Activated CD8-positive, alpha-beta memory T cell treated with anti-CD3 and anti-CD28 coated beads for 1 hour (primary cell): ENCODE measurements at places on chromosomes 1 and 21.

DNA sequence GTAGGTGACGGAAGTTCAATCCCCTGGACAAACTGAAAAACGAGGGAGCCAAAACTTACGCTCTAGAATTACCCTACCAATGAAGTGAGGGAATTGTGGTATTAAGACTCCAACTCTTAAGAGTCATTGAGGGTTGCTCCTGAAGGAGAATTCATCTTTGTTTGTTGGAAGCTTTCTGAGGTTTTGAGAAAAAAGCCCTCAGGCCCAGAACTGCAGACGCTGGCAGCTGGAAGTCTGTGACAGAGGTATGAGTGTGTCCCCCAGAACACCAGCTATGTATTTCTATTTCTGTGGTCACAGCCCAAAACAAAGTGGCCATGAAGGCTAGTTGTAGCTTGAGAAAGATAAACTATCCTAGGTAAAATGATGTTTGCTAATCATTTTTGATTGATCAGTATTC, 438.8 kb upstream of the B3GALT2 start:
- DNase-seq = no peak

DNA sequence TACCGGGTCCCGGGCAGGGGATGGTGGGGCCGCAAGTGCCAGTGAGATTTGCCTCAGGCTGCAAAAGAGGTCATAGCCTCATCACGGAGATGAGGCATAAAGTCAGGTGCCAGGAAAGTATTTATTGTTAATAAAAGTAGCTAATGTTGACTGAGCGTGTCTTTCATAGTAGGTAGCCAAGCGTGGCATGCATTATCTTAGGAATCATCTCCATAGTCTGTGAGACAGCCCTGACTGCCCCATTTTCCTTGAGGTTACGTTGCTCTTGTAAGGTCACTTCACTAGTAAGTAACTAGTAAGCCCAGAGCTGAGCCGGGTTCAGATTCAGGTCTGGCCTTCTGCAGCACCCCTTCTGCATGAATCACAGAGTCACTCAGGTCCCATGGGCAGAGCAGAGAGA, 174.2 kb downstream of the CAMTA1 start:
- DNase-seq = no peak

DNA sequence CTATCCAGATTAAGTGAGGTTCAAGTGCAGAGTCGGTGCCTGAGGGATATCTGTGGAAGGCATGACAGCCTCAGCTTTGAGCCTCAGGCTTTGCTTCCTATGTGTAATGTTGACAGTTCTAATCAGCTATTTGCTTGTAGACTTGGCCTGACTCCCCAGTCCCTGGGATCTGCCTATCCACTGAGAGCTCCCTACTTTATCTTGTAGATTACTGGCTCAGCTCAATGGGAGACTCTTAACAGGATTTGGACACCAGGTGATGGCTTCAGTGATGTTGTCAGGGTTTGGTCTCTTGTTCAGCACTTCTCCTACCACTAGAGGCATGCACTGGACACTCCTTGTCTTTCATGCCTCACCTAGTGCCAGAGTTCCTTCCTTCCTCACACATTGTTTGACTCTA, 126.6 kb upstream of the BEND5 start:
- no peak for DNase-seq

GRCh38 chr1:44221769-44222168, 8.5 kb downstream of the DMAP1 start:
- no peak for DNase-seq

DNA sequence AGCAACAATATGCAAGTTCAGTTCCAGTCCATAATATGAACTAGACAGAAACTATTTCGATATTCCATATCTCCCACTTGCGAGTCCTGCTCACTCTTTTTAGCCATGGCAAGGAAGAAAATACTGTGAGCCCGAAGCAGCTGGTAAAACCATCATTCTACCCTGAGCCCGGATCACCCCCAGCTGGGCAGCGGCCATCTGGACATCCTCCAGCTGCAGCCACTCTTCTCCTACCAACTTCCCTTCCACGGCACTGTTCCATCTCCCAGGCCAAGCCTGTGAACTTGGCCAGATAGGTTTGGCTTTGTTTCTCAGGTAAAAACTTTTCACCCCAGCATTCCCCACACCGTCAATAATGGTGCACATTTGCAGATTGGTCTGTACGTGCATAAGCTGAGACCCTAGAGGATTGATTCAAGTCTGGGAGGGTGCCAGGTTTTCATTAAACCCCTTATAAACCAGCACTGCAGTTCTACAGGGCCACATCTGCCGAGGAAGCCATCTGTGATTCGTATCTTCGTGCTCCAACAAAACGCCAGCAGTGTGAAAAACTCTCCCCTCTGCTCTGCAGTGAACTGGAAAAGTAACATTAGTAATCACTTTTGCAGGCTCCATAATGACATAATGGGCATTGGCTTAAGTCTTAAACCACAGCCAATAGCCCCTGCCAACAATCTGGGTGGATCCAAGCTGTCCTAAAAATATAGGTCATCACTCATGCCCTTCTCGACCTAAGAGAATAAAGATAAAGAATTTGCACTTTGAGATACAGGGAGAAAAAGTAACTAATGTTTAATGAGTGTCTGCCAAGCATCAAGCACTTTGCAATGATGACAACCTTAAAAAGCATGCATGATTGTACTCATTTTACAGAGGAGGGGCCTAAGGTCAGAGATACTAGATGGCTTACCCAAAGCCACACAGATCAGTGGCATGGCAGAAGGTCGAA, 205.1 kb downstream of the PLPP3 start:
- DNase-seq = no peak

- DNase-seq = no peak
These were observed 204.7 kb upstream of the RGS18 start for GRCh38 chr1:191953526-191953925.

- DNase-seq = no peak
These were observed 987 bp upstream of the CDCP2 start for GRCh38 chr1:54153535-54154439.

GRCh38 chr1:100100202-100100601, 32.5 kb downstream of the SASS6 start:
- no peak for DNase-seq

- DNase-seq = no peak
These were observed 854.4 kb downstream of the LTN1 start for GRCh38 chr21:28138272-28138671.

DNA sequence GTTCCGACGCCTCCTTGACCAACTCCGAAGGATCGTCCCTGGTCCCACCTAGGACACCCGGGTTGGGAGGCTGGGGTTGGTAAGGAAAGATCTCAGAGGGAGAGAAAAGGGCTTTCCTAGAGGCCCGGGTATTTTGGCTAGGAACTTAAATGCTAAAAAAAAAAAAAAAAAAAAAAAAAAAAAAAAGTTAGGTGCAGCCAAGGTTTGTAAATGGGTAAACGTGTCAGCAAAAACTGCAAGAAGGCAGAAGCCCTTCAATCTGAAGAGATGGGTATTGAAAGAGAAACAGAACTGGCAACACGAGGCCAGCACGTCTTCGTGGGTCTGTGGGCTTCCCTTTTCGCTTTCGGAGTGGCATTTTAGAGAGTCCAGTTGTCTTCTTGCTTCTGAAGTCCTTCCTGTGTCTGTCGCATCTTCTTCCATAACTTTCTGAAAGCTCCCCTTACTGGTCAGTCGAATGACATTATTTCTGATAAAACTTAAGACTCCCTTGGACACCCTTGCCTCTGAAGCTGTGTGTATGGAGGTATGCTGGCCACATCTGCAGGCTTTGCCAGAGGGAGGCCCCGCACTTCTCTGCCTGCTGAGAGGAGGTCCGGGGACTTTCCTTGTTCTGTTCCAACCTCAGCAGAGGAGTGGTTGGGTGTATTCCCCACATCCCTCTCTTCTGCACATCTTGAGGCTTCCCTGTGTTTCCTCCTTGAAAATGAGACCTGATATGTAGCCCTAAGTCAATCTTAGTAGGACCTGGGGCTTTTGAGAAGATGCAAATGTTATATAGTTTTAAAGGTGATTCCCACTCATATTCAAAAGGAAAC, 745 bp downstream of the RCSD1 start:
- no peak for DNase-seq

DNA sequence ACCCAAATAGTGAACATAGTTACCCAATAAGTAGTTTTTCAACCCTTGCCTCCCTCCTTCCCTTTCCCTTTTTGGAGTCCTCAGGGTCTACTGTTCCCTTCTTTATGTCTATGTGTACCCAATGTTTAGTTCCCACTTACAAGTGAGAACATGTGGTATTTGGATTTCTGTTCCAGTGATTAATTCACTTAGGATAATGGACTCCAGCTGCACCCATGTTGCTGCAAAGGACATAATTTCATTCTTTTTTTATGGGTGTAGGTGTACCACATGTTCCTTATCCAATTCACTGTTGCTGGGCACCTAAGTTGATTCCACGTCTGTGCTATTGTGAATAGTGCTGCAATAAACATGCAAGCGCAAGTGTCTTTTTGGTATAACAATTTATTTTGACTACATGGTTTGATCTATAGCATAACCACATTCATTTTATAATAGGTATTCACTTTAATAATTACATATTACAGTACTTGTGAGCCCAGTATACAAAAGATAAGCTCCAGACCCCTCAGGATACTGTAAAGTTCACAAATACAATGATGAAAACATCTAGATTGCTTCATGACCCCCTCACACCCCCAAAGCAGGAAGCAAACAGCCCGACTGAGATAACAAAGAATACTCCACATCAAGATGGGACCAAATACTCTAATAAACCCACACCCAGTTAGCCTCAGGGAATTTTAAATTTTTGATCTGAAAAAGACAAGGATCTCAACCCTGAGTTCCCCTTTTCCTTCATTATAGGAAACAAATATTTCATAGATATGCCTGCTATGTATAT, 45.3 kb downstream of the PUM1 start:
- DNase-seq = no peak

- DNase-seq = no peak
These were observed 8.0 kb upstream of the BARHL2 start for GRCh38 chr1:90724926-90725656.

DNA sequence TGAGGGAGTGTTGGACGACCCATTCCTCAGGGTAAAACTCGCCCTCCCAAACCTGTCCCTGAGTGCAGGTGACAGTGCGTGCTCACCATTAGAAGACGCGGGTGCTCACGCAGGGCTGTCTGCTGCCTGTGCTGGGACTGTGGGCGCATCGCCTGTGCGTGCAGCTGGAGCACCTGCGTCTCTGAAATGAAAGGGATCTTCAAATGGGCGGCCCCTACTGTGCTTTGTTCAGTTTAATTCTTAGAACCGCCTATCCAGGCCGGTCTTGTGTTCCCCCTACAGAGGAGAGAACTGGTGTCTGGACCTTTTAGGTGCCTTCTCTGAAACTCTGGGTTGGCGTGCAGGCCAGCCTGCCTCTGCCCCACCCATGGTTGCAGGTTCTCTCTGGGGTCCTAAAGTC, 125.8 kb downstream of the PCBP3 start:
- DNase-seq = no peak

DNA sequence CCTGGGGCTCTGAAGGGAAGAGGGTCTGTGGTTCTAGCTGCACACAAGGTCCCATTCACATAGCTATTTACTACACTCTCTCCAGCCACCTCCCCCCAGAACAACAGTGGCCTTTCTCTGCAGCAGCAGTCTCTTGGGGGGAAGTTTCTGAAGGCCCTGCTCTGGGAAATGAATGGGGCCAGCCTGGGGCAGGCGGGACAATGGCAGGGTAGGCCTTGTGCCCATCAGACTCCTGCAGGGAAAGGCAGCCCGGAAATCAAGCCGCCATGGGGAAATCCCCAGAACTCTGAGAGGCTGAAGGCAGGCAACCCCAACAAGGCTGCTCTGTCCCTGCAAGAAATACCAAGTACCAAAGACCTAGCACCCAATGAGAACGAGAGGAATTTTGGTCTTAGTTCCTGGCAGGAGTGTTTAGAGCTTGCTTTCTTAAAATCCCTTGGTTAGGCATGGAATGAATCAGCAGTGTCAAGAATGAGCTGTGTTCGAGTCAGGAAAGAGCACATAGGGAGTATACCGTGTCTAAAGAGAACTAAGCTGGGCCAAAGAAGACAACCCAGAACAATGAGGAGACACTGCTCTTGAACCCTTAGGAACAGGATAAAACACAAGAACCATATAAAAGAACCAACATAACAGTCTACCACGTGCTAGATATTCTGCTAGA, 11.3 kb downstream of the ARHGEF11 start:
- no peak for DNase-seq

- DNase-seq = no peak
These were observed 8.8 kb upstream of the CCDC27 start for GRCh38 chr1:3743421-3743820.

- DNase-seq = no peak
These were observed 12.2 kb downstream of the OR2B11 start for GRCh38 chr1:247445526-247446356.

GRCh38 chr21:38057626-38058025, 141.4 kb upstream of the KCNJ6 start:
- DNase-seq = no peak

DNA sequence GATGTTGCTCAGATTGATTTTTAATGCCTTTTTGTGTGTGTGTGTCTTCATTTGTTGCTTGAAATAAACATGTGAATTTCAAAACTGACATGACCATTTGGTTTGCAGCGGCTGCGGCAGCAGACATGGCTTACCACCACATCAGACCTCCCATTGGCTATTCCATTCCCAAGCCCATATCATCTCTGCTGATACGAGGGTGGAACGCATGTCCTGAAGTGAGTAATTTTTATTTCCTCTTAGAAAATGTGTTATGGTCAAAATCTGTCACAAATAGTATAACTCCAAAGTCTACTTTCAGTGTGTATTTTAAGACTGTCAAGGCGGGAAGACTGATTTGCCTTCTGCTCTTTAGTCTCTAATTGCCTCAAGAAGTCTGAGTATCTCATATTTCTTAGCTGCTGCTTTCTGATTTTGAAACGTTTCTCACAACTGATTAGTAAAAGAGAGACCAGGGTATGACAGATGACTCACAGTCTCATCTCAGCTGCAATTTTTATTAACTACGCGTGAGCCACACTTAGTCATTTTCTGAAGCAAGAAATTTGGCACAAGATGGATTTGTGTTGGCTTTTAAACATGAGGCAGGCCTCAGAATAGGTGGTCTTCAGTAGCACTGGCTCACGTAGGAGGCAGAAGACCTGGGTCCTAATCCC, 49.0 kb downstream of the LRRC53 start:
- no peak for DNase-seq
